ENCODE measurements at places on chromosomes 4 and X. TPM values are rescaled to one million over a fixed set of nuclear protein-coding genes. Genes with fewer than 3 reads are reported as not detected.

TRPC3 gene
- polyA plus RNA-seq = not detected

DNA sequence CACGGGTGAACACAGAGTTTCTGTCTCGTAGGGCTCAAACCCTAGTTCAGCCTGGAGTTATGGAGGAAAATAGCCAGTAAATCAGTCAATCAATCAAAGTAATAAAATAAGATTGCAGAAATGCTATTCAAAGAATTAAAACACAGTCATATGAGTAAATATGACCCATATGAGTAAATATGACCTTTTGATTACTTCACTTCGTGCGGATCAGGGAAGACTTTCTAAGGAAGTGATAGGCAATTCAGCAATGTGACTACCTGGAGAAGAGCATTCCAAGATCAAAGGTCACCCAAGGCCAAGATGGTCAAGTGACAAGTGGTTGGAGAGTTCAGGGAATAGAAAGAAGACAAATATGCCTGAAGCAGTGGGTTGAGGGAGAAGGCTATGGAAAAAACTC lies 722.6 kb downstream of the ADGRL3 start:
- no peak for DNase-seq

PHEX gene
- polyA plus RNA-seq = 1.2 TPM

DNA sequence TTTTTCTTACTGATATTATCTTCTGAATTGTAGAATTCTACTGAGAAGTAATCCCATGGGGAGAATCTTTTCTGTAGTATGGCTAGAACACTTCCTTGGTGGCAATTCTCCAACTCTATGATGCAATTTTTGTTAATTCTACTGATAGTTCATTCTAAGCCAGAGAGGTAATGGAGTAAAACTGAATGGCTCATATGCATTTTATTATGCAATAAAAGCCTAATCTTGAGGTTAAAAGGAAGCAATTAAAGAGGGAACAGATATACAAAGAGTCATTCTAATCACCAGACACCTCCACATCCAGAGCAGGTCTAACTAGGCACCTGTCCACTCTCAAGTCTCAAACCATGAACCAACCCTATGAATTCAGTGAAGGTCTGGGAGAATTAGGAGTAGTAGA lies 9.7 kb downstream of the RAP2C start:
- peak; percentile 5 for DNase-seq

MAGEA11 gene
- not detected for polyA plus RNA-seq

GRCh38 chr4:77196866-77197265 lies 39.9 kb downstream of the CCNG2 start:
- no peak for DNase-seq

- peak; percentile 4 for DNase-seq
Observed at GRCh38 chr4:181597766-181598165, 645.4 kb upstream of the TENM3 start.

SLC49A3 gene
- not detected for polyA plus RNA-seq

DNA sequence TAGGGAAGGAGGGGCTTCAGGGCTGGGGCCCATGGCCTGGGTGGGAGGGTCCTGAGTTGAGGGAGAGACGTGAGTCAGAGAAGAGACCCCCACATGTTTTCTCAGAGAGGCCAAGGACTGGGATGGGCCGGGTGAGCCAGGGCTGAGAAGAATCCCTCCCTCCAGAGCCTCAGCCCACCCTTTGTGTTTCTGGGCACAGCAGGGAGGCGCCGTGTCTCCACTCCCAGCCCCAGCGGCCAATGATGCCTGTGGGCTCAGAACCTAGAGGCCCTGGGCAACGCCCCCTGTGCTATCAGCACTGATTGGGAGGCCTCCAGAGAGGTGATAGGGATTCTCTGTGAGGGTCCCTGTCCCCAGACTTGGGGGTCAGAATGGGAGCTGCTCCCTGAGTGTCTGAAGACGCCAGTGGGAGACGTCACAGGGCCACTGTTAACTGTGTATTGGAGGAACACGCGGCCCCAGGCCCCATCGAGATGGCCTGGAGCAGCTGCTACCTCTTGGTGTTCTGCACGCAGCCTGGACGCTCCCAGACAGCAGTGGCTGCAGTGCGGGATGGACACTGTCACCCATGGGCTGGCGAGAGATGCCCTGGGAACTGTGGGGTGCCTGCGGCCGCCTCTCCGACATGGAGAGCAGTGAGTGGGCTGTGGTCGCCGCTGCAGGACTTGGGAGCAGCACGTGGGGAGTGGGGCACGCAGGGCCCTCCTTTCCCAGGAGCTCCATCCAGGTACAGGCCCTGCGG lies 8.5 kb downstream of the FGFRL1 start:
- DNase-seq = no peak

DNA sequence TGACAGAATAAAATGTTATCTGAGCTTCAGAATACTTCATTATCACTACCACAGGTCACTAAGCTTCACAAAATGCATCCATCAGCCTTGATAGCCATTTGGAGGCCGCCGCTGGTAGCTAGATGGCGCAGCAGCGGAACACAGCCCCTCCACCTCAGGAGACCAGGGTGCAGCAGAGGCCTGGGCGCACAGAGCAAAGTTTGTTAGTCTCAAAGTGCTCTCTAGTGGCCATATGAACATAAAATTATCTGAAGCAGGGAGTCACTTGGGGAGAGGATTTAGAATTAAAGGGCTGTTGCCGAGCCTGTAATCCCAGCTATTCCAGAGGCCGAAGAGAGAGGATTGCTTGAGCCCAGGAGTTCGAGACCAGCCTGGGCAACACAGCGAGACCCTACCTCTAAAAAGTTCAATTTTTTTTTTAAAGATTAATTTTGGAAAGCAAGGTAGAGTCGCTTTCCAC lies 8.1 kb upstream of the DCTD start:
- DNase-seq = peak; percentile 64

DNA sequence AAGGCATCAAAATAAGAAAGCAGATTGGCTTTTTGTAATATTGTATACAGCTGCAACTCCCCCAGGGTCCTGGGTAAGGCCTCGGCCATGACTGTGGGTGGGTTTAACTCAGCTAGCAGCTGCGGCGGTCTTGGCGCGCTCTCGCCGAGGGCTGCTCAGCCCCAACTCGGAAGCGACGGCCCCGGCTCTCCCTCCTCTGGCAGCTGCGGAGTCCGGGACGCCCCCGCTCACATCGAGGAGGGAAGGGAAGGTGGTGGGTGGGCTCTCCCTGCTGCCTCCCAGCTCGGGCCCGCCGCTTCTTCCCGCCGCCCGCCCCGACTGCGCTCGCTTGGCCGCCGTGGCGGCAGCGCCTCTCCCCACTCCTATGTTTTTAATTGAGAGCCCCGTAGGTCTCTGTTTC lies 51.2 kb downstream of the GPR50 start:
- no peak for DNase-seq

CCDC158 gene
- polyA plus RNA-seq = 0.02 TPM

DNA sequence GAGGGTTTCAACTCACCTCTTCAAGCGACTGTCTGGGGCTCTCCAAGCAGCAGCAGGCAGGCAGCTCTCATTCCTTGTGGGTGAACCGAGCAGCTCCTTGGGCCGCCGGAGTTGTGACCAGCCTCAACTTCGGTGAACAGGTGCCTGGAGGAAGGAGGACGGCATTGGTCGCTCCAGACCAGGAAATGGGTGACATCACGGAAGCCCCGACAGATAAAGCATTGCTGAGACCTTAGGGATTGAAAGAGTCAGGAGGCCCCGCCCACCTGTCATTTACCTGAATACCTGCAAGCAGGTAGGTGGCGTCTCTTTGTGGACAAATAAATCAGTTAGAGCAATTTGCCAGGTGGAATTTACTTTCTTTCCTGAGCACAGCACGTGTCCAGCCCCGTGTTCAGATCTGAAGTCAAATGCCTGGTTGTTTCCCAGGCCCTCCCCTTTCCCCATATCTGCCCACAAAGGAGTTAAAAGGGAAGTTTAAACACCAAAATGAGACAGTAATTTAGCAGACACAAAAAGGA lies at the start of gene LNX1:
TSS of gene LNX1 (minus strand) at position 115 of the 521 bp plus-strand sequence. CDS start 17,484 bp downstream, outside the sequence.
- no peak for DNase-seq

GRCh38 chr4:145308598-145308997 lies 128.2 kb upstream of the OTUD4 start:
- DNase-seq = no peak

- no peak for DNase-seq
Observed at GRCh38 chr4:151865312-151865711, 104.5 kb upstream of the GATB start.

EXOC1L gene
- polyA plus RNA-seq = not detected

DNA sequence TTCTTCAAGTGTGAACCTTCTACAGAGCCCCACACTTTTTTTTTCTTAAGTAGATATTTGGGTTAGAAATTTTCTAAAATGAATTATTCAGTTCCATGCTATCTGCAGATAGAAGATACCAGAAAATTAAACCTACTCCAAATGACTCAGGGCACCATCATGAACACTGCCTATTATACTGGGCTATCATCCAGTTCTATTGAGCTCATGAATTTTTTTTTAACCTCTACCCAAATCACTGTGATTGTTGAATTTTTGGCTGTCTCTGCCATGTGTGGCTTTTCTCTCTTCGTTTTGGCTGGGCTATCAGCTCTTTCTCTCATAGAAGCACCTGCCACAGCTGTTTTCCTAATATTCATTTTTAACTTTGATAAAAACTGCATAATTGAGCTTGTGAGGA lies 31.0 kb upstream of the SLC34A2 start:
- no peak for DNase-seq

Data from mammary epithelial cell (primary cell).